ENCODE measurements at places on chromosomes 12 and 14. TPM values are rescaled to one million over a fixed set of nuclear protein-coding genes. Genes with fewer than 3 reads are reported as not detected.

DYNLL1 gene
- 266 TPM for polyA plus RNA-seq

- no peaks in the 10 kb centered on the region for H3K27me3 ChIP-seq
- H3K4me1 ChIP-seq: peaks cover 61% of the 10 kb centered on the region
- H3K36me3 ChIP-seq: peaks cover 11% of the 10 kb centered on the region
Measured at GRCh38 chr12:55931780-55932550, 1.0 kb downstream of the DGKA start.

BHLHE41 gene
- polyA plus RNA-seq: 5.4 TPM

DNA sequence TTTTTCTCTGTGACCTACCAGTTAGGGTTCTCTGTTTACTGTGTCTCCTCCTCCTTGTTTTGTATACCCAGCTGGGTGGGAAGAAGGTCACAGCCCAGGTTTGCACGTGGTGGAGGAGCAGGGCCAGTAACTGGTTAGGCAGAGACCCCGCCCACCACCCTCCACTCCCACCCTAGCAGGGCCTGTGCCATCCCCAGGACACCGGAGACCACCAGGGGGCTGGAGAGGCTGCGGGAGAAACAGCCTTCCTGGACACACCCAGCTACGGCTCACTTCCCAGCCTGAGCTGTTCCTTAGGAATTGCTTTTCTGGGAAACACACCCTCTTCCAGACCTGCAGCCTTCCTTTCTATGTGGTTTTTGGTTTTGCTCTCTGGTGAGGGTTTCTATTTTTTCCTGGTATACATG is 21.1 kb downstream of the BDKRB2 start:
- peaks cover 2% of the 10 kb centered on the region for H3K4me1 ChIP-seq
- no peak overlapping the region for H3K27ac ChIP-seq
- no peaks in the 10 kb centered on the region for H3K36me3 ChIP-seq
- peaks cover 15% of the 10 kb centered on the region for H3K27me3 ChIP-seq

AQP2 gene
- not detected for polyA plus RNA-seq

- no peaks in the 10 kb centered on the region for H3K4me1 ChIP-seq
- no peaks in the 10 kb centered on the region for H3K36me3 ChIP-seq
- no peak overlapping the region for H3K27ac ChIP-seq
- H3K27me3 ChIP-seq: no peaks in the 10 kb centered on the region
- H3K4me3 ChIP-seq: no peak overlapping the region
Measured at GRCh38 chr14:87696485-87696884, 296.5 kb downstream of the GALC start.

DNA sequence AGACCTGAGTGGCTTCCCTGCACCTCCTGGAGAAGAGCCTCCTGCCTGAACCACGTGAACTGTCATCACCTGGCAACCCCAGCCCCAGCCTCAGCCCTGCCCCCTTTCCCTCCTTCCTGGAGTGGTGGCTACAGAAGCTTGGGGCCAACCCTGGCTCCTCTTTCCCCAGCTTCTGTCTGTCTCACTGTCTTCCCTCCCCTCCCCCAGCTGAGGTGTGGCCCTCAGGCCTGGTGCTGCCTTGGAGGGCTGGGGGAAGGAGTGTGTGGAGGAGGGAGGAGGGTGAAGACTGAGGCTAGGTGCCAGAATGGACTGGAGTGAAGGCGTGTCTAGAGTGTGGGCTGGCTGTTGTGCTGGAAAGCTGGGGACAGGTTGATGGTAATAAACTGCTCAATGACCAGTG is 9.7 kb downstream of the NFATC4 start:
- peaks cover 5% of the 10 kb centered on the region for H3K27me3 ChIP-seq
- H3K27ac ChIP-seq: no peak overlapping the region
- no peak for DNase-seq
- no peak overlapping the region for H3K4me3 ChIP-seq

HOXC5 gene
- not detected for polyA plus RNA-seq
